ENCODE measurements at places on chromosomes 6 and 20. TPM values are rescaled to one million over a fixed set of nuclear protein-coding genes. Genes with fewer than 3 reads are reported as not detected.

ZC2HC1B gene
- total RNA-seq, result not detected

CASS4 gene
- total RNA-seq, result 3.0 TPM

B3GALT4 gene
- 27.3 TPM for total RNA-seq

NKAIN4 gene
- total RNA-seq, result not detected

HLA-DPB1 gene
- total RNA-seq, result 112 TPM

XKR7 gene
- total RNA-seq, result not detected

RGS19 gene
- 20.6 TPM for total RNA-seq
